ENCODE measurements at places on chromosomes 1 and 21.
A peak's percentile ranks its signal among the peaks of the same experiment; 100 is the strongest.

GRCh38 chr1:38166461-38166860, 119.9 kb upstream of the POU3F1 start:
- DNase-seq = no peak

DNA sequence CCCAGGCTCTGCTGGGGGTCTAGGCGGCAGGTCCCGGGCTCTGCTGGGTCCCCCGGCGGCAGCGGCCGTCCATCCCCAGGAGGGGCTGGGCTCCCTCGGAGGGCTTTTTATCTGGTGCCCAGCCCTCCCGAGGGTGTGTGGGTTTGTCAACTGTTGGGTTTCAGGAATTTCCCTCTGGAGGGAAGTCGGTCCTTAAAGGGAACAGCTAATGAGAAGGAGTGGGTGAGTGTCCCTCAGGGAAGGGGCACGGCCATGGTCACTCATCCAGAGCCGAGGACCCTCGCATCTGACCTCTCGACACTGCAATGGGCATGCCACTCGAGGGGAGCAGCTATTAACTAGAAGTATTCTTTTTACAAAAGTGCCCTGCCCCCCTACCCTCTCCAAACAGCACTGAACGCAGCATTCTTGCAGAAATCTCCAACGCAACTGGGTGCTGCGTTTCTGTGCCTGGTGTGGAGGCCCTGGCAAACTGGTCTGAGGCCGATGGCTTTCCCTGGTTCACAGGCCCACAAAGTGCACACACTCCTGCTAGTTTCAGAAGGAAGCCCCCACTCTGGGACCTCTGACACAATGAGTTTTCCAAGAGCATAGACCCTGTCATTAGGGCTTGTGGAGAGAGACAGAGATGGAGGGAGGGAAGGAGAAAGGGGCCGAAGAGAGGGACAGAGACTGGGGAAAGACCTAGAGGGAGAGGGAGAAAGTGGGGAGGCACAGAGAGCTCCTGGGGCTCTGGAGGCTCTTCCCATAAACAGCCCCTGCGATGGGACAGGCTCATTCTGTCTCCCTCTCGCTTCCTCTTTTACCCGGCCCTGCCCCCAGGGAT, 1.0 kb upstream of the TSPEAR start:
- DNase-seq = no peak

- DNase-seq = no peak
Measured at GRCh38 chr21:28922368-28922767, 70.3 kb downstream of the LTN1 start.

DNA sequence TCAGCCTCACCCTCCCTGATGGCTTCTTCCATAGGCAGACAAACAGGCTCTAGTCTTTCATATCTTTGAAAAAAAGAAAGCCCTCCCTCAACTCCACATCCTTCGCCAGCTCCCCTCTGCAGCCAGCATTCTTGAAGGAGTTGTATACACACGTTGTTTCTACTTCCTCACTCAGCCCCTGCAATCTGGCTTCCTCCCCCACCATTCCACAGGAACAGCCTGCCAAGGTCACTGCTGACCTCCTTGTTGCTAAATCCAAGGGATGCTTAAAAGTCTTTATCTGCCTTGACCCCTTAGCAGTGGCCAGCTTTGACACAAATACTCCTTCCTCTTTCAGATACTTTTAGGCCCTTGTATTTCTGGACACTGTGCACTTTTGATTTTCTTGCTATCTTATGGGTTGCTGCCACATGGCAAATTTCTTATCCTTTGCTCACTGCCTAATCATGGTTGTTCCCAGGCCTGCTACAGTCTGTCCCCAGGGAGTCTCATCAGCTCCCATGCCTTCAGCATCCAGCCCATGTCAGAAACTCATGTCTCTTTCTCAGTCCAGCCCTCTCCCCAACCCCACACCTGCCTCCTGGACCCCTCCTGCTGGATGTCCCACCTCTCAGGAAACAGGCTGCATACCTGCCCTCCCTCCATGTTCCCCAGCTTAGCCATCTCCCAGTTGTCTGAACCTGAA, 8.3 kb downstream of the FAM229A start:
- no peak for DNase-seq

- DNase-seq = peak; percentile 98
Measured at GRCh38 chr1:41751804-41752513, 166.8 kb downstream of the HIVEP3 start.

DNA sequence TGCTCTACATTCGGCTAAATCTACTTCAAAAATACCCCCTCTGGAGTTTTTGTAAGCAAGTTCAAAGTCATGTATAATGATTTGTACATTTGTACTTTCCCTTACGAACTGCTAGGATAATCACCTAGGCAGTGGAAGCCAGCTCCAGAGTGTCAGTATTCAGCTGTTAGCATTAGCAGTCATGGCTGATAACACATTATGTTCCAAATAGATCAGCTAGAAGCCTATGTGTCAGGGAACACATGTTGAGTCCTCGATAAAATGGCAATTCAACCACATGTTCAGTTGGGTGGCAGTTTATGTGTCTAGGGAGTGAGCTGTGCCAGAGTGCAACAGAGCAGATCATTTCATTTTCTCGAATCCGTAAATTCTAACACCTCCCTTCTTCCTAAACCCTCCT, 65.8 kb upstream of the KRTAP11-1 start:
- DNase-seq = no peak

GRCh38 chr1:115748401-115749150, 19.9 kb downstream of the CASQ2 start:
- no peak for DNase-seq

GRCh38 chr1:194024659-194025058, 838.2 kb upstream of the B3GALT2 start:
- no peak for DNase-seq

DNA sequence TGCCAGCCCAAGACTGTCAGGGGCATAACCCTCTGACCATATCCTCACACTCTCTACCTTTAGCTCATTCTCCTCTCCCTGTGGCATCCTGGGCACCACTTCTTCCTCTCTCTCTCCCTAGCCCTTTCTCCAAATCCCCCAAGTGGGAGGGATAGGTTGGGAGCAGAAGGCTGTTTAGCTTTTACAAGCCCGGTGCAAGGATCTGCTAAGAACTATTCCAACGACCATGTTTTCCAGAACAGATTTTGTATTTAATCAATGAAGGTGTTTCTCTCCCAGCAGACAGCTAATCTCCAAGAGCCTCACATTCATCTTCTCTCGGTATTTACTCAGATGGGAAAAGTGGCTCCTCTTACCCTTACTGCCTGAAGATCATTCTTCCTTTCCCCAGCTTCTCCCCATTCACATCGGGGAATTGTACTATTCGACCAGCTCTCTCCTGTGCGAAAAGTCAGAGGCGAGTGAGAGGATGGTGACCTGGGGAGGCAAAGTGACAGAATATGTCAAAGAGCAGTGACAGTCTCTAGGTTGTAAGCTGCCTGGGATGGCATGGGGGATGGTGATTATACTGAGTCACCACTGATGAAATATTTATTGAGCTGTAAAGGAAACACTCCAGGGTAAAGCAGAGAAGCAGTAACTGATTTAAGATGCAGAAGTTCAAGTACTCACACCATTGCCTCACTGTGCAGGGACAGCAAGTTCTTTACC, 47.0 kb upstream of the RBM15 start:
- peak; percentile 55 for DNase-seq

- no peak for DNase-seq
Measured at GRCh38 chr1:234989479-234990327, 138.9 kb downstream of the TOMM20 start.

GRCh38 chr21:15820852-15821379, 91.1 kb downstream of the USP25 start:
- DNase-seq = no peak

GRCh38 chr1:66654643-66655042, 97.6 kb upstream of the DYNLT5 start:
- no peak for DNase-seq

- DNase-seq = no peak
Measured at GRCh38 chr1:27267153-27267552, 32.7 kb downstream of the WDTC1 start.

GRCh38 chr1:113567427-113567826, 177.1 kb downstream of the MAGI3 start:
- no peak for DNase-seq

- DNase-seq = no peak
Measured at GRCh38 chr1:156642265-156643048, 540 bp downstream of the BCAN start.

GRCh38 chr1:151993734-151994496, at the start of gene S100A10:
Gene S100A10 (minus strand): TSS chr1:151993859. CDS start chr1:151986230, 7,629 bp downstream.
- DNase-seq = peak; percentile 70

DNA sequence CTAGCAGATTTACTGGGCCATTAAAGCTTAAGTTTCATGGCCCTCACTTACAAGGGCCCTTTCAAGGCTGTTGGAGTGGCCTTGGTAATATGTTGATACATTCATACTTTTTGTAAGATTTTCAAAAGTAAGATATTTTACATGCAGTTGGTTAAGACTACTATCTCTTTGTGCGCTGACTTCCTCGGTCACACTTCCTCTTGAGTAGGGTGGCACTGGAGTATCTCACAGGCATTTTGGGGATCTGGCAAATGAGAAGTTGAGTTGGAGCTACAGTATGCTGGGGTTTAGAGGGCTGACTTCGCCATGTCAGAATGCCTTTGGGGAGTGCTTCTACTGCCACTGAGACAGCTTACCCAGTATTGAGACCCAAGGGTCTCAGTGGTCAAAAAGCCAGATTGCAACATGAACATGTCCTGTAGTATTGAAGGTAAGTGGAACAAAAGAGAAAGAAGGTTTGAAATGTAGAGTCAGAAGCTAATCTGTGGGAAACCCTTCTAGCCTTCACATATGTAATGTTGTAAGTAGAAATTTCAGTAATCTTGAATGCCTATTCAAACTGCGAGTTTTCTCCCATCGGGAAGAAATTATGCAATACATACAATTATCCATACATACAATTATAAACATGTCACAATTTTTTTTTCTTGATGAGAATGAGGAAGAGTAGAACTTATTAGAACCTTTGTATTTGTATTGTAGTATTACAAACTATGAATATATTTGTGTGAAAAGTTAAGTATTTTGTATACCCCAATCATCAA, 32.3 kb upstream of the RALGPS2 start:
- peak; percentile 4 for DNase-seq

GRCh38 chr1:168676029-168676812, 52.8 kb downstream of the DPT start:
- no peak for DNase-seq

- DNase-seq = no peak
Measured at GRCh38 chr1:227391879-227392278, 73.6 kb upstream of the CDC42BPA start.

GRCh38 chr1:111778541-111779051, 22.9 kb downstream of the DDX20 start:
- DNase-seq = no peak

- no peak for DNase-seq
Measured at GRCh38 chr1:33653226-33653625, 180.8 kb downstream of the ZSCAN20 start.
